Stimulated activated CD8-positive, alpha-beta memory T cell treated with anti-CD3 and anti-CD28 coated beads, Interleukin-2, amount 100 ng/mL, for 1 hour (primary cell): ENCODE measurements at places on chromosomes 6 and 20.

- DNase-seq = no peak
These were observed 111.0 kb downstream of the EDN1 start for GRCh38 chr6:12401200-12401599.

GRCh38 chr6:63268574-63268973, 51.2 kb downstream of the LGSN start:
- DNase-seq = no peak

DNA sequence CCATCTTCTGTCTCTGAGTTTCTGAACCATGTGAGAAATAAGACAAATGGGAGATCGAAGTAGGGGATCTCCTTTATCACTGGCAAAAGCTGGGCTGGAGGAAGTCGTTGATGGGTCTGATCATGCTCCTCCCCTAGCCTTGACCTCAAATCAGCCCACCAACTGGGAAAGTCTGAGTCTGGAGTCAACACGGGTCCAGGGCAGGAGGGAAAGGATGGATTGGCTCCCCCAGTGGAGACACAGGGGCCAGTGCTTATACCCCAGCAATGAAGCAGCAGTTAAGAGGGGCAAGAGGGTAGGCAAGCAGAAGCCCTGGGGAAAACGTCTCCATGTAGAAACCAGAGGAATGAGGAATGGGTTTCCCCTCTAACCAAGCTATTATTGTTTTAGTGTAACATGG, 152.6 kb downstream of the TBC1D7 start:
- DNase-seq = no peak

DNA sequence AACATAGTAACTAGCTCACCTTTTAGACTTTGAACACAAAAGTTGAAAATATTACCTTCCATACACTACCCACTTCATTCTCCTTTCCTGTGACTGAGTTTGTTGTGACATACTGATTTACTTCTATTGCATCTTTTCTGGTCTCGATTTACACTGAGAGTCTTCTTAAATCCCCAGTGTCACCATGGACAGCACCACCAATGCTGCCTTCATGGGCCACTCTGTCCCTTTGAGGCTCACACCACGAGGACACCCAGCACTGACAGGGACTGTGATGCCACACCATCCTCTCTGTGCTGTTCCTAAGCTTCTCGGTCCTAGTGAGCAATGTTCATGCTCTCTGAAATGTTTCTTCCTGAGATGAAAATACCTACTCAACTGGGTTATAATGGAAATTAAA, 337.1 kb upstream of the IRAK1BP1 start:
- DNase-seq = no peak

DNA sequence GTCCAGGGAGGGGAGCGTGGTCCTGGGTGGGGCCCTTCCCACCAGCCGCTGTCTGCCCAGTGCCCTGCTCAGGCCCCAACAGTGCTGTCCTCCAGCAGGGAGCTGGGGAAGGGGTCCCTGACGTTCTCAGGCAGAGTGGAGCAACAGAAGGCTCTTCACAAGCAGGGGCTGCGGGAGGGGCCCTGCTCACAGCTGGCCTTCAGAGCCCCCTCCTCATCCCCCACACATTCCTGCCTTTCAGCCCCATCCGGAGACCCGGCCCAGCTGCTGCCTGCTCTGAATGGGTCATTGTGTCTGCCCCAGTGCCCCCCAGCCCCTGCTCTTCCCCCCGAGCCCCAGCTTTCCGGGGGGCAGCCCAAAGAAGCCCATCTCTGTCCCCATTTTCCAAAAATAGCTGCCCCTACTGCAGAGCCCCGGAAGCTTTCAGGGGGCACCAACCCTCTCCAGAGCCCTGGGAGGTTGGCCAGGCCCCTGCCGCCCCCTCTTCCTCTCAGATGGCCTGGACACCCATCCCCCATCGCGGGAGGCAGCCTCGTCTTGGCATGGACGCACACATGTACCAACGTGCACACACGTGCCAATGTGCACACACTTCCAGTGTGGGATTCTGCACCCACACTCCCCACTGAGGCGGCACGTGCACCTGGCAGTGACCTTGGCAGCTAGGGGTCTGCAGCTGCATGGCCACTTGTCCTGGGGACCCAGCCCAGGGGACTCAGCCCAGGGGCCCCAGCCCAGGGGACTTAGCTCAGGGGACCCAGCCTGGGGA, 3.7 kb downstream of the COL20A1 start:
- DNase-seq = no peak

DNA sequence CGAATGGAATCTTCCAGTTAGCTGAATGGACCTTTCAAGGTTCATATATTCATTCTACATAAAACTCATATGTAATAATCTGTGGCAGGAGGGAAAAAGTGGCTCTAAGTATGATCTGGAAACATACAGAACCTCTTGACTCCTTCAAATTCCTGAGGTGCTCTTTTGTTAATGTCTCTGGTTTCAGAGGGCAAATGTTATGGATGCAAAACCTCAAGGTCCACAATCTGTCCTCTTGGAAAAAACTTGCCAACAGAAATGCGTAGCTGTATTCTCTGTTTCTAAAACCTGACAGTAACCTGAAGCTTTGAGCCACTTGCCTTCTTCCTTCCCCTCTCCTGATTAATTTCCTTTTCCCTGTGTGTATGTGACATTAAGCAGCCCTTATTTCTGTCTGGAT, 80.9 kb upstream of the SUPT3H start:
- DNase-seq = no peak

- DNase-seq = no peak
These were observed 57.3 kb downstream of the SULF2 start for GRCh38 chr20:47727909-47728361.

DNA sequence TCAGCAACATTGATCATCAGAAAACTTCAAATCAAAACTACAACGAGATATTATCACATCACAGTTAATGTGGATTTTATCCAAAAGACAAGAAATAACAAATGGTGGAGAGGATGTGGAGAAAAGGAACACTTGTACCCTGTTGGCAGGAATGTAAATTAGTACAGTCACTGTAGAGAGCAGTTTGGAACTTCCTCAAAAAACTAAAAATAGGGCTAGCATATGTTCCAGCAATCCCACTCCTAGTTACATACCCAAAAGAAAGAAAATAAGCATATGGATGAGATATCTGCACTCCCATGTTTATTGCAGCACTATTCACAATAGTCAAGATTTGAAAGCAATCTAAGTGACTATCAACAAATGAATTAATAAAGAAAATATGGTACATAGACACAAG, 887.7 kb upstream of the MAN1A1 start:
- DNase-seq = no peak
